Spleen (tissue), 13 donors: ENCODE measurements at places on chromosomes 5 and 9. TPM values are rescaled to one million over a fixed set of nuclear protein-coding genes. Genes with fewer than 3 reads are reported as not detected.

REEP5 gene
- 56.1 TPM for total RNA-seq

LOX gene
- total RNA-seq: 6.2 TPM

FOXE1 gene
- not detected for total RNA-seq

FGF10 gene
- not detected for total RNA-seq

EIF4E1B gene
- not detected for total RNA-seq

PCDHA5 gene
- 0.10 TPM for total RNA-seq

PHF24 gene
- 0.26 TPM for total RNA-seq

ADGRD2 gene
- total RNA-seq: not detected

SURF4 gene
- total RNA-seq: 106 TPM

PAPPA gene
- total RNA-seq: 1.4 TPM

CTXN3 gene
- not detected for total RNA-seq

HTR1A gene
- not detected for total RNA-seq
